AG04449 (cell line): ENCODE measurements at places on chromosomes 6 and 20.

DNA sequence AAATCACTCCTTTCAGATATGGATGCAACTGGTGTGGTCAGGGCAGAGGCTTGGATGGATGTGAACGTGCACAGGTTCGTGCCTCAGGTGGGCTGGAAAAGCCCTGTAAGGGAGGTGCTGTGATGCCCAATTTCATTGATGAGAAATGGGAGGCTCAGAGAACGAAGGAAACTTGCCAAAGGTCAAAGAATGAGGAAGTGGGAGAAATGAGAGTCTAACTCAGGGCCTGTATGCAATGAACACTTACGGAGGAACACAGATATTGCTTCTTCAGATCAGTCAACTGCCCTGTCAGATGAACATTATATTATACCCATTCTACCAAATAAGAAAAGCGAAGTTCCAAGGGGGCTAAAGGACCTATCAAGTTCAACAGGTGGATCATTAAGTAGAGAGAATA is 134.7 kb downstream of the RCAN2 start:
- DNase-seq: no peak

DNA sequence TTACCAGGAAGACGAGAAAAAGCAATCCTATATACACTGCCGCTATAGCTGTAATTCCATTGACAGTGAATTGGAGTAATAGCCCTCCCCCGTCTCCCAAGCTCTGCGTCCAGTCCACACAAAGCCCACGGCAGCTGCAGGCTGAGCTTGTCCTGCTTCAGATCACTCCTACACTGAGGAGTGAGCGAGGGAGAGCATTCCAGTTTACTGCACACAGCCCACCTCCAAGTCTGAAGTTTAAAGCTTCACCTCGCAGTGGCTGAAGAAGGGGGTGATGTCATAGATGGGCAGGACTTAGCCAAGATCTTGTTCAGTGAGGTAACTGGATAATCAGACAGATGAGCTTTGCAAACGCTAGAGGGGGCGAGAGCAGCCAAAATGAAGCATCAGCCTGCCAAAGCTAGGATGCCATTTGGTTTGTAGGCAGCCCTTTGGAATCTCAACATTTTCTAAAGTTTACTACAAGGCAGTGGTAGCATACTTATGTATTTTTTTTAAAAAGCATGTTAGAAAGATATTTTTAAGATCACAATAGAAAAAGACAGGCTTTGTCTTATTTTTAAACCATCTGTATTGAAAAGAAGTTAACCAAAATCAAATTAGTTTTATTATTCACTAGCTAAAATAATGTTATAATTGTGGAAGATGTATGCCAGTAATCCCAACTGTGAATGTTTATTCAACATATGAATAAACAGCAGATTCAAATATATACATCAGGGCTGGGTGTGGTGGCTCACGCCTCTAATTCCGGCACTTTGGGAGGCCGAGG is at the start of gene FLRT3:
Gene FLRT3, minus strand, starts transcription at position 213 of the 772 bp plus-strand sequence. CDS start 10,106 bp downstream, outside the sequence.
- peak; percentile 70 for DNase-seq

GRCh38 chr20:47354464-47354713 is 2.1 kb downstream of the ZMYND8 start:
- DNase-seq: no peak

GRCh38 chr20:32357375-32357868 is 709 bp upstream of the ASXL1 start:
- DNase-seq: no peak

- DNase-seq: no peak
Measured at GRCh38 chr20:58260006-58260405, 31.6 kb upstream of the ANKRD60 start.

DNA sequence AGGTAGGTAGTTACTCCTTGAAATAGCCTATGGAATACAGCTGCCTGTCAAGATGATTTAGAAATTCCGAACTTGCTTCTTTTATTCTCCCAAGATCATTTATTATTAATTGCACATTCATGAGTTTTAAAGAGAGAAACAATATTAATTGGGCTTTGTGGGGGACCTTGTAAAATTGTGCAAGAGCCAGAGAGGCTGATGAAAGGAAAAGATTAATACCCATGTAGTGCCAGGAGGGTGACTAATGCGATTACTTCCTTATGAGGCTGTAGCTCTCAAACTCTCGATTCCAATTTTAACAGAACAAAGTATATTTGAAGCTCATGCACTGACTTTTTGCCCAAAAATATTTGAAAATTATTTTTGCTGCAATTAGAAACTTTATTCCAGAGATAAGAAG is 423.8 kb upstream of the ID4 start:
- no peak for DNase-seq

DNA sequence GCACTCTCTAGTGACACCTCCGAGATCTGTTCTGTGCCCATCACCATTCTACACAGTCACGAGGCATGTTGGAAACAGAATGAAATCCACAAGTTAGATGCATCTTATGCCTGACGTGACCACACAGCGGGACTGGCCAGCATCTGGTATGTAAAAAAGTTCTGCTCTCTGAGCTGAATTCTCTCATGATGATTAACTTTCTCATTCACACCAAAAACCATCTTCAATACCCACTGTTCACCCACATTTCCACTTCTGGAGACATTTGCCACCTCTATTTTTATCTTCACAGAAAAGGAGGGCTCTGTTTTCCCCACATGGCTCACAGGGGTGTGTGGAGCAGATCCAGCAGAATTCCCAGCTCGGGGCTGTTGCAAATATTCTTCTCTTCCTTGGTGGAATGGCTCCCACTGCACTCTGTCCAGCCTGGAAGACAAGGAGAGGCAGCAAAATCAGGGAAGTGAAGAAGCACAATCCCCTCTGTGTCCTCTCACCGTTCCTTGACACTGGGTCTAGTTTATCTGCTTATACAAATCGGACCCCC is 303.4 kb downstream of the TAF4 start:
- no peak for DNase-seq

- DNase-seq: no peak
Measured at GRCh38 chr6:21200134-21200870, 393.2 kb upstream of the SOX4 start.
